Liver (tissue), 10 donors: ENCODE measurements at places on chromosomes 3 and 15.

- no peaks in the 10 kb centered on the region for H3K36me3 ChIP-seq
- H3K27me3 ChIP-seq: no peaks in the 10 kb centered on the region
- no peaks in the 10 kb centered on the region for H3K4me1 ChIP-seq
- H3K27ac ChIP-seq: no peak overlapping the region
- no peak for DNase-seq
- H3K4me3 ChIP-seq: no peak overlapping the region
Observed at GRCh38 chr15:94910166-94910565, 678.8 kb downstream of the MCTP2 start.

- H3K27me3 ChIP-seq: no peaks in the 10 kb centered on the region
- H3K27ac ChIP-seq: no peak overlapping the region
- no peak overlapping the region for H3K4me3 ChIP-seq
- no peaks in the 10 kb centered on the region for H3K4me1 ChIP-seq
- DNase-seq: no peak
Observed at GRCh38 chr15:36737430-36737891, 158.0 kb downstream of the CDIN1 start.

- no peak overlapping the region for H3K4me3 ChIP-seq
- H3K4me1 ChIP-seq: peaks cover 45% of the 10 kb centered on the region
- no peak overlapping the region for H3K27ac ChIP-seq
- H3K27me3 ChIP-seq: no peaks in the 10 kb centered on the region
- no peak for DNase-seq
Observed at GRCh38 chr3:182967218-182968204, 12.8 kb downstream of the DCUN1D1 start.

GRCh38 chr15:74270854-74271520 lies 34.9 kb downstream of the CCDC33 start:
- H3K27me3 ChIP-seq: no peaks in the 10 kb centered on the region
- H3K36me3 ChIP-seq: no peaks in the 10 kb centered on the region
- no peaks in the 10 kb centered on the region for H3K4me1 ChIP-seq

GRCh38 chr3:139456386-139456785 lies 19.9 kb downstream of the RBP2 start:
- H3K27me3 ChIP-seq: no peaks in the 10 kb centered on the region
- no peak overlapping the region for H3K27ac ChIP-seq
- no peaks in the 10 kb centered on the region for H3K4me1 ChIP-seq
- H3K36me3 ChIP-seq: no peaks in the 10 kb centered on the region
- H3K4me3 ChIP-seq: no peak overlapping the region

DNA sequence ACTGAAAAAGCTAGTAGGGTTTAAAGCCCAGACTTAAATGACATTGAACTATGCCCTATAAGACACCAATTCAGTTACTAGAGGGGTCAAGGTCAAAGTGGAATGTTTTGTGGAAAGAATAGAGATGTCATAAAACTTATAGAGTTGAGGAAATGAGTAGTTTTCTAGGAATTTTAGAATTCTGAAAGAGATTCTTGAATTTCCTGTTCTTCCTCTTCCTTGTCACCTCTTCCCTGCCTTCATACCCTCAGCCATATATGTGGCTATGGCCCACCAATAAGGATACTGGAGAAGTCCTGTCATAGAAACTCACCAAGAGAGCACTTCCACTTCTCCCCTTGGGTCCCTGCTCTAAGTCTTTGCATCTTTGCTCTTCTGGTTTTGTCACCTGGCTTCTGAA lies 104.9 kb upstream of the TGFBR2 start:
- H3K4me3 ChIP-seq: no peak overlapping the region
- no peaks in the 10 kb centered on the region for H3K36me3 ChIP-seq
- H3K27ac ChIP-seq: no peak overlapping the region
- DNase-seq: no peak
- no peaks in the 10 kb centered on the region for H3K27me3 ChIP-seq
- H3K4me1 ChIP-seq: no peaks in the 10 kb centered on the region

GRCh38 chr15:92645051-92645631 lies 10.4 kb downstream of the FAM174B start:
- H3K27me3 ChIP-seq: no peaks in the 10 kb centered on the region
- H3K4me3 ChIP-seq: no peak overlapping the region
- H3K36me3 ChIP-seq: no peaks in the 10 kb centered on the region
- H3K27ac ChIP-seq: no peak overlapping the region
- H3K4me1 ChIP-seq: peaks cover 3% of the 10 kb centered on the region

GRCh38 chr3:194112120-194113106 lies 23.5 kb upstream of the HES1 start:
- no peaks in the 10 kb centered on the region for H3K36me3 ChIP-seq
- H3K27ac ChIP-seq: peak overlapping the region; percentile 96
- no peak overlapping the region for H3K4me3 ChIP-seq
- H3K4me1 ChIP-seq: peaks cover 1% of the 10 kb centered on the region
- peak; percentile 51 for DNase-seq

DNA sequence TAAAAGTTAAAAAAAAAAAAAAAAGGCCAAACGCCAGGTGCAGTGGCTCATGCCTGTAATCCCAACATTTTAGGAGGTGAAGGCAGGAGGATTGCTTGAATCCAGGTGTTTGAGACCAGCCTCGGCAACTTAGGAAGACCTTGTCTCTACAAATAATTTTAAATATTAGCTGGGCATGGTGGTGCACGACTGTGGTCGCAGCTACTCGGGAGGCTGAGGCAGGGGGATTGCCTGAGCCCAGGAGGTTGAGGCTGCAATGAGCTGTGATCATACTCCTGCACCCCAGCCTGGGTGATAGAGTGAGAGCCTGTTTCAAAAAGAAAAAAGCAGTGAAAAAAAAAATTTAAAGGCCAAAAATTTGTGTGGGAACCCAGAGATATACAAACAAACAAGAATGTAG lies 2.7 kb upstream of the DLEC1 start:
- H3K27me3 ChIP-seq: no peaks in the 10 kb centered on the region
- H3K27ac ChIP-seq: no peak overlapping the region
- no peaks in the 10 kb centered on the region for H3K36me3 ChIP-seq
- H3K4me1 ChIP-seq: no peaks in the 10 kb centered on the region

DNA sequence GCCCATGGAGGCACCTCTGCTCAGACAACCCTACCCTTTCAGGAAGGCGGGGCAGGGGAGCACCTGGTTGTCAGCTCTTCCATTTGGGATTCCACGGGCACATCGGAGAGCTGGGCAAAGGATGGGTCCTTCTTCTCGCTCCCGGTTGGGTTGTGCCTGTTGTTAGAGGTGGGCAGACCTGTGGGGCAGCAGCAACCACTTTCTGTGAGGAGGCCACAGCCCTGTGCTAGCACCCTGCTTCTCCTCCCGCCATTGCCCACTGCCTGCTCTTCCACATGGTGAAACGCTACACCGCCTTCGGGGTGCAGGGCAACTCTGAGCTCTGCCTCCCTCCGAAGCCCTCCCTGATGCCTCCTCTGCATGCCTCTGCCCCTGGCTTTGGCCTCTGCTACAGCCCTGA lies 7.0 kb upstream of the HHATL start:
- H3K27ac ChIP-seq: no peak overlapping the region
- DNase-seq: no peak
- no peaks in the 10 kb centered on the region for H3K36me3 ChIP-seq
- no peaks in the 10 kb centered on the region for H3K4me1 ChIP-seq
- no peak overlapping the region for H3K4me3 ChIP-seq

DNA sequence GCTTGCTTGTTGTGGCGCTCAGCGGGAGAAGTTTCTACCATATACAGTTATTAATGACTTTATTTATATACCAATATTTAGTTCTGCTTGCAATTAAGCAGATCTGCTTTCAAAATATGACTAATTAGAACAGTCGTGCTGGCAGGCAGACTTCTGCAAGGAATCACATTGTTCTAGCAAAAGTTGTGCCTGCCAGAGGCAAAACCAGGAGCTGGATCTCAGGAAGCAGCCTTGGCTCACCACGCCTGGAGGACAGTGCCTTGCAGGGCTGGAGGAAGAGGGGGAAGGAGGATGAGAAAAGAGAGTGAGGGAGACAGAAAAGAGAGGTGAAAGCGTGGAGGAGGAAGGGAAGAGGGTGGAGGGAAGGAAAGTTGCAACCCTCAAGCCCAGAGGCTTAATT lies 160.3 kb downstream of the NUP210 start:
- H3K4me3 ChIP-seq: no peak overlapping the region
- no peaks in the 10 kb centered on the region for H3K36me3 ChIP-seq
- no peak for DNase-seq
- H3K27me3 ChIP-seq: no peaks in the 10 kb centered on the region
- no peak overlapping the region for H3K27ac ChIP-seq

DNA sequence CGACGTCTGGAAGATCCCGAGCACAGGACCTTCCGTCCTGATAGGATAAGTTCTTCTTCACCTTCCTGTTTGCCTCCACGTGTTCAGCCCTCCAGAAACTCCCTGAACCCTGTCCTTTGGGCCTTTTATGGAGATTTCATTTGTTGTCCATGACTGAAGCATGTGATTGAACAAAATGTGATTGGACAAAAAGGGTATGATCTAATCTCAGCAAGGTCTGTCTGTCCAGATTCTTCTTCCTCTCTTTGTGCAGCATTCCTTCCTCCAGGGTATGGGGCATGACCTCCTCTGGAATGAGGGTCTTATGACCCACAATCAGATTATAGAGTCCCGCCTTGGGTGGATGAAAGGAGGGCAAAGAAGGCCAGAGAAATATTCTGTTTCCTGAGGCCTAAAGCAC lies at the start of gene CYP19A1:
CYP19A1 (minus strand) TSS at position 101 of the 400 bp plus-strand sequence. CDS start 95,684 bp downstream, outside the sequence.
- H3K4me3 ChIP-seq: no peak within 1 kb of the TSS
- no peak for DNase-seq
- H3K4me1 ChIP-seq: peaks cover 6% of the 10 kb centered on the region
- no peak within 1 kb of the TSS for H3K27ac ChIP-seq
- no peaks in the 10 kb centered on the region for H3K27me3 ChIP-seq

GRCh38 chr3:10015461-10015904 lies 10.8 kb upstream of the FANCD2 start:
- no peak overlapping the region for H3K4me3 ChIP-seq
- DNase-seq: no peak
- peak overlapping the region; percentile 54 for H3K27ac ChIP-seq
- H3K36me3 ChIP-seq: peaks cover 2% of the 10 kb centered on the region

- DNase-seq: no peak
- no peaks in the 10 kb centered on the region for H3K4me1 ChIP-seq
- no peaks in the 10 kb centered on the region for H3K36me3 ChIP-seq
- H3K4me3 ChIP-seq: no peak overlapping the region
Observed at GRCh38 chr3:71466483-71466882, 117.0 kb downstream of the FOXP1 start.

GRCh38 chr3:99332718-99333117 lies 305.7 kb upstream of the COL8A1 start:
- no peak overlapping the region for H3K4me3 ChIP-seq
- no peaks in the 10 kb centered on the region for H3K4me1 ChIP-seq
- H3K27ac ChIP-seq: no peak overlapping the region
- no peaks in the 10 kb centered on the region for H3K36me3 ChIP-seq
- no peaks in the 10 kb centered on the region for H3K27me3 ChIP-seq

DNA sequence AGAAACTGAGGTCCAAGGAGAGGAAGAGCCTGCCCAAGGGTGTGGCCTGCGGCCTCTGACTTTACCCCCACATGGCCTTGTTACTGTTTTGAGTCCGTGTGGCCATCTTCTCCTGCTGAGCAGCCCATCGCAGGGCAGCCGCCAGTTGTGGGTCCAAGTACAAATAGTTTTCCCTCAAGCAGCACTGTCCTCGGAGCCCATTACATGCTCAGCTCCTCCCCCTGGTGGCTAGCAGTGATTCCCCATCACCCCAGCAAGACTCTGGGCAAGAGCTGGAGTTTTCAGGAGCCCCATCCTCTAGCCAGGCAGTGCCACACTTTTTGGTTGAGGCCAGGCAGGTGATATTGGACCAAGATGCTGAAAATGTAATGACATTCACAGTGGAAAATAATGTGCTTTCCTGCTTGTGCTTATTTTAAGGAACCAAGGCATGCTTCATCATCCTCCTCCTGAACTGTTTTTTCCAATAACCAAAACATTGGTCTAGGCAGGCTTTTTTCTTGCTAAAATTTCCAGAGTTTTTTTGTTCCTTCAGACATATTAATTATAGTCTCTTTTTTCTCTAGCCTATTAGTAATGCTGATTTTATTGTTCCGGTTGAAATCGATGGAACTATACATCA lies 23.2 kb upstream of the VILL start:
- DNase-seq: peak; percentile 69
- H3K36me3 ChIP-seq: no peaks in the 10 kb centered on the region
- no peak overlapping the region for H3K4me3 ChIP-seq

- H3K4me1 ChIP-seq: no peaks in the 10 kb centered on the region
- no peak for DNase-seq
- no peak overlapping the region for H3K4me3 ChIP-seq
- H3K36me3 ChIP-seq: no peaks in the 10 kb centered on the region
- H3K27me3 ChIP-seq: no peaks in the 10 kb centered on the region
- H3K27ac ChIP-seq: no peak overlapping the region
Observed at GRCh38 chr15:25180606-25181292, 226.0 kb downstream of the SNRPN start.

DNA sequence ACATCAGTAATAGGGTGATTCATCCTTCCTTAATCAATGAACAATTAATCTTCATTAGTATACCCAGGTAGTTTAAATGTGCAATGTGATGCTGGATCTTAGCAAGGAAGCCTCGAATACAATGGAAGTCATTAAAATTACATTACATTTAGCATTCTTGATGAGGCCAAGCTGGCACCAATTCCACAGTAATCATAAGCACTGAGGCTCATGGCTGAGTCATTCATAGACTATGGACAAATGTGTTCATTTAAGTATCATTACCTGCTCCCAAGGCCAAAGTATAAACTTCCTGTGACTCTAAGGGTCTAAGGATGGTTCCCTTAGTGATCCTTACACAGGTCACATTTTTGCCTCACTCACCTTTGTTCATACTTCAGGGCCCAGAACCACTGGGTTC lies 266.4 kb upstream of the CDIN1 start:
- DNase-seq: no peak
- no peaks in the 10 kb centered on the region for H3K36me3 ChIP-seq

DNA sequence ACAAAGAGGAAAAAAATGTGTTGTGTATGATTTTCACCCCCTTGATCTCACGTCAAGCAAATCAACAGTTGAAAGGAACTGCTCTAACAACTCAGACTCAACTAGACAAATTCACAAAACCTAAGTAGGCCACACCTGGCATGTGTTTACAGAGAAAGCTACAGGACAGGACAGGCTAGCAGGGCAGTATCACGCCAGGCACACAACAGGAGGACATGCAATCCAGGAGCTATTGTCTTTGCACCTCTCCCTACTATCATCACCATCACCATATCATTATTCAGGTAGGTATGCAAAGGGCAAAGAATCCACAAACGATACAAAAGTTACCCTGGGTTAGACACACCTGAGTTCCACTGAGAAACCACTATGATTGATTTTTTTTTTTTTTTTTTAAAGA lies 86.4 kb downstream of the TBL1XR1 start:
- H3K27me3 ChIP-seq: no peaks in the 10 kb centered on the region
- H3K4me1 ChIP-seq: peaks cover 2% of the 10 kb centered on the region
- no peaks in the 10 kb centered on the region for H3K36me3 ChIP-seq
- no peak overlapping the region for H3K4me3 ChIP-seq
- no peak for DNase-seq

DNA sequence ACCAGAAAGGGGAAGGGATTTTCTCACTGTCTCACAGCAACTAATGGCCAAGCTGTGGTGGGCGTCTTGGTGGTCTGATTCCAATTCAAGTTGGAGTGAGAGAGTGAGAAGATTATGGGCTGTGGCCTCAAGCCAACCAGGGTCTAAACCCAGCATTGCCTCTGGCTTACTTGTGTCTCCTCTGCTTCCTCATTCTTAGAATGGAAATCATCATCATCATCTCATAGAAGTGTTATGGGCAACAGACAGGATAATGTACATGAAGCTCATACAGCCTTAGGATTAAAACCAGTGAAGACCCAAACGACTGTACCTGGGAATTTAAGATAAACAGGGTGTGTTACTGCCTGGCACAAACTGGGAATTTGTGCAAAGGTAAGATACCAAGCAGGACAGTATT lies 29.1 kb upstream of the IREB2 start:
- H3K4me1 ChIP-seq: no peaks in the 10 kb centered on the region
- H3K36me3 ChIP-seq: no peaks in the 10 kb centered on the region
- no peak overlapping the region for H3K27ac ChIP-seq
- H3K27me3 ChIP-seq: no peaks in the 10 kb centered on the region
- DNase-seq: no peak
